ENCODE measurements at places on chromosomes 2 and 18.

- DNase-seq = no peak
These were observed 7.4 kb downstream of the SCN3A start for GRCh38 chr2:165196411-165196810.

GRCh38 chr2:172698041-172698863 is 37.4 kb upstream of the RAPGEF4 start:
- no peak for DNase-seq

GRCh38 chr2:204268458-204268857 is 276.8 kb upstream of the PARD3B start:
- DNase-seq = no peak

DNA sequence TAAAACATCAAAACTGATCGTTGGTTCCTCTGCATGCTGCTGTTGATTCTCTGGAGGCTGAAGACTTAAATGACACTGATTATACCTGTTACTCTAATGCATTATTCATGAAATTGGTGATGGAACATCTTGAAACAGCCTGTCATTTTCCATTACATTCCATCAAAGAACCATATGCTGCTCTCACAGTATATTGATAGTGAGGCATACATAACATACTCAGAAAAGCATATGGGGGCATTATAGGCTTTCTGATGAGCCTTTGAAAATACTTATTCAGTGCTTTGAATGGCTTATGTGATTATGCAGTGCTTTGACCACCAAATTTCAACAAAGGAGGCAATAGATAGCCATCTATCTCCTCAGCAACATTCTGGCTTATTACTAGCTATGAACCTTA is 392.1 kb downstream of the CDH19 start:
- DNase-seq = no peak

- DNase-seq = no peak
These were observed 43.2 kb downstream of the MRPS9 start for GRCh38 chr2:105081006-105081601.

DNA sequence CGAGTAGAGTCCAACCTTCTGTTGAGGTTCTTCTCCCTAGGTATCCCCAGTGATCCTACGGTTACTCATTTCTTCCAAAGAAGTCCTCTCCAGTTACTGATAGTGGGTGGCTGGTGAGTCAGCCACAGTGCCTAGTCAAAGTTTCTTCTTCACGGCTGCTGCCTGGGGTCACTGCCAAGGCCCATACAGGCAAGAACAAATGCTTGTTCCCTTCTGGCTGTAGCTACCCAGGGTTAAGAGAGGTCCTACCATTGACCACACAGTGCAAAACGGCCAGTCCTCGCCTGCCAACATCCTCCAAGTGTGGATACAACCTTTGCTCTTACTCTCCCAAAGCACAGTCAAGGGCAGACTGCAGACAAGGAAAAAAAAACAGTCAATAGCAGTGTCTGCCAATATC is 2.9 kb upstream of the PTPN4 start:
- DNase-seq = no peak

GRCh38 chr2:48715956-48716355 is 39.6 kb downstream of the LHCGR start:
- no peak for DNase-seq

DNA sequence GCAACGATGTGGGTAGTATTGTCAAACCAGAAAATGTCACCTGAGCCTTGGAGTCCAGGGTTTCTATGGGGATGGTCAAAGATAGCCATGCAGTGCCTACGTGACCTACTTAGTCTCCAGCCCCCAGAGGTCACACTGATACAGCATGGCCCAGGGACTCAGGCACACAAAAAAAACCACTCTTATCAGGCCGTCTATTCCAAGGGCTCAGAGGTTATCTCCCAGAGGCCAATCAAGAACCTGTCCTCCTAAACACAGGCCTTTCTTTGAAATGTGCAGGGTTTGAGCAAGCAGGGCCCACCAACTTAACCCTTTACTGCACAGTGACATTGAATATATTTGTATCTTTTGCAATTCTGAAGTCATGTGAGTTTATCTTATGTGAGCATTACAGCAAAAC is 82.7 kb downstream of the MRO start:
- no peak for DNase-seq

GRCh38 chr2:33788044-33788443 is 188.9 kb upstream of the FAM98A start:
- DNase-seq = no peak

DNA sequence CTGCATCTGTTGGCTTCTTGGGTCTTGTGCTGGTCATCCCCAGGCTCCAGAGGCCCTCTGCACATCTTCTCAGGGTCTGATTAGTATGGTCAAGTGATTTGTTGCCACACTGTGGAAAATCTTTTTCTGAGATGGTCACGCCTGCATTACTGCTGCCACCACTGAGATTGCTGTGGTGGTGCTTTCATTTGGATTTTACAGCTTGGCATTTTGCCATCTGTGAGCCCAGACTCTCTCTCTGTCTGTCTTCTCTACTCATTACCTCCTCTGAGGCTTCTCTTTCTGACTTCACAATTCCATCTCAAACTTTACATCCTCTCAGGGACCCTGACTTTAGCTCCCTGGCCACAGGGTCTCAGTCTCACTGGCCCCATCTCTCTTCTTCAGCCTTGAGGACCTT is 154.6 kb downstream of the LRRTM1 start:
- no peak for DNase-seq

DNA sequence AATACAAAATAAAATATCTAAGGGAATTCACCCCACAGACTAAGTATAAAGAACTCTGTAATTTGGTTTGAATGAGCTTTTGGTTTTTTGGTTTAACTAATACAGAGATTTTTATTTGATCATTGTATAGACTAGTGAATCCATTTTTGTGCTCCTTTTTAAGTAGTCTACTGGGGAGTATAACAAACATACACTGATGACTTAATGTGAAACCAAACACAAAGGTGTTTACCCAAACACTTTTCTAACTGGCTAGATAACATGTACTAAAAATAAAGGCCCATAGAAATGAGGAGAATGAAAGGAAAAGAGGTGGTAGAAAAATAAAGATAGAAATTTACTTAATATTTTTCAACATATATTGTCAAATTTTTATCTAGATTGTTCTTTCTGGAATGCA is 146.0 kb downstream of the NRXN1 start:
- DNase-seq = peak; percentile 88
